Activated B cell treated with CpG ODN at 0.5 μM for 24 hours (primary cell): ENCODE measurements at places on chromosomes 7 and 10. TPM values are rescaled to one million over a fixed set of nuclear protein-coding genes. Genes with fewer than 3 reads are reported as not detected.

DNA sequence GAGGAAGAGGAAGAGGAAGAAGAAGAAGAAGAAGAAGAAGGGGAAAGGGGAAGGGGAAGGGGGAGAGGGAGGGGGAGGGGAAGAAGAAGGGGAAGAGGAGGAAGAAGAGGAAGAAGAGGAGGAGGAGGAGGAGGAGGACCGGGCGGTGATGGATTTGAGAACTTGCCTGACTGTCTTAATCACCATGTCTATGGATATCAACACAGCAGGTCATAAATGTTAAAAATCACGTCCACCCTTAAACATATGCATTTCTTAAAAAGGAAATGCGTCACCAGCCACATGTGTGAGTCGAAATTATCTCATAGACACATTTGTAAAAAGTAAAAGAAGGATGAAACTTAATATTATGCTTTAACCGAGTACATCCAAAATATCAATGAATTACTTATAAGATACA lies 42.1 kb upstream of the INSIG1 start:
- DNase-seq: no peak

DNA sequence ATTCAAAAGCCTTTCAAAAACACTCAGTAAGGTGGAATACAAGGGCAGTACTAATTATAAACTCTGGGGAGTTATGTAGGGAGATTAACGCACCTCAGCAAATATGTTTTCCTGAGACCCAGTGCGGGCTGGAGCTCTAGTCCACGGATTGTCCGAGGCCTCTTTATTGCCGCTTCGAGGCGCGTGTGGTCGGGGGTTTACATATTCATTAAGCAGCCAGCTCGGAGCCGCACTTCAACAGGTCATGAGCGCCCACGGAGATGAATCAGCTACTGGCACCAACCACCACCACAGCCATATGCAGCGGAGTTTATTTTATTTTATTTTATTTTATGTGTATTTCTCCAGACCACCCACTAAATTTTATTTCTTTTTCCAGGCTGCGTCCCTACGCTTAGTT lies 195.9 kb upstream of the ADARB2 start:
- no peak for DNase-seq

- DNase-seq: no peak
Observed at GRCh38 chr10:86304436-86304835, 62.2 kb downstream of the GRID1 start.

GRCh38 chr7:155458878-155459699 lies 1.2 kb downstream of the EN2 start:
- DNase-seq: no peak

GRCh38 chr7:150766334-150766709 lies 29.1 kb downstream of the GIMAP5 start:
- no peak for DNase-seq

- no peak for DNase-seq
Observed at GRCh38 chr7:12942609-12943008, 255.2 kb downstream of the ARL4A start.

GRCh38 chr10:85901599-85901998 lies 465.0 kb downstream of the GRID1 start:
- no peak for DNase-seq

- DNase-seq: no peak
Observed at GRCh38 chr7:113715262-113715661, 203.5 kb downstream of the PPP1R3A start.

GRCh38 chr10:25815999-25816768 lies 117.8 kb upstream of the MYO3A start:
- no peak for DNase-seq

DNA sequence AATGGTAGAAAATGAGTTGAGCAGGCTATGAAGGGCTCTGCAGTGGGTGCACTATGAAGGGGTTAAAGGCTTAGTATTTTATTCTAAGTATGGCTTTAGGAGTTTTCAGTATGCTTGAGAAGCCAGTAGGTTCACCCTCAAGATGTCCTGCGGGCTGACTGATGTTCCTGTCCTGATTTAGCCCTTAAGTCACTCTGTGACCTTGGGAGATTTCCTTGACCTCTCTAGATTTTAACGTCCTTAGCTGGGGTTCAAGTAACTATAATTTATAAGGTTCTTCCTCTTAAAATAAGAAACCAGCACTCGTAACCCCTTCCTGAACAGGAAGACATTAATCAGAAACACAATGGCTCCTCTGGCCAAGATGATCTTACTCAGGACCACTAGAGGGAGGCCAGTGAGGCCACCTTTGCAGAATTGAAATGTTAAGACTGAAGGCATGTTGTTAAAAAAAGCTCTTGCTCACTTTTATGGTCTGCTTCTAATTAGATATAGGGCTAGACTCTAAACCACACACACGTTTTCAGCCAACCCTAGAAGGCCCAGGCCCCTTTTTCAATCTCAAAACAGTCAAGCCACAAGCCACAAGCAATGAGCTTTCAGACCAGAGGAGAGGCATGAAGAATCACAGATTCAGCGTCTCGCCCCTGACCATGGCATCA lies 41.9 kb downstream of the CDK1 start:
- DNase-seq: no peak

DNA sequence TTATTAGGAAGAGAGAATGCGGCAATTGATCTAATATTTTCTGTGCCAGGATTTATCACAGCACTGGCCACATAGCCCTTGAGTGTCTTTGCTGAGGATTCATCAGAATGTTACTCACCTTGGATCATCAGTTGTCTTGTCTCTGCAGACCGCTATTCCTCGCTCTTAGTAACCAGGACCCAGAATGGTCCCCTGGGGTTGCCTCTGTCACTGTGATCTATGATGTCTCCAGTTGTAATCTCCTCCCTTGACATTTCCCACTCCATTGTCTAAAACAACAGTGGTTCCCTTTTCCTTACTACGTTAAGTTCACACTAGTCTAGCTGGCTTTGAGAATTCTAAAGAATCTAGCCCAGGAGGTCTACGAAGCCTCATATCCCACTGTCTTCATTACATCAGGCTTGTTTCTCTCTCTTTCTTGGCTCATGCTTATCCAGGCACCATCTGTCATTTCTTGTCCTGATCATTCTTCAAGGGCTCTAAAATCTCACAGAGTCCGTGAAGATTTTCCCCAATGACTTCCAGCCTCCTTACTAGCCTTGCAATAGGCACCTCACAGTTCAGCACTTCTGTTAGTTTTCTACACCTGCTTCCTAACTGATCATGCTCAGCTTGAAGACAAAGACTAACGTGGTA lies 125.8 kb downstream of the CUBN start:
- no peak for DNase-seq

The DNAJC1 gene
- total RNA-seq: 9.2 and 10.9 TPM in 2 replicates

The GALNT17 gene
- total RNA-seq: not detected in 2 replicates

The CALHM1 gene
- 0.40 and 0.42 TPM in 2 replicates for total RNA-seq

The PNLIPRP2 gene
- total RNA-seq: not detected in 2 replicates
